ENCODE measurements at places on chromosomes 3 and 15. TPM values are rescaled to one million over a fixed set of nuclear protein-coding genes. Genes with fewer than 3 reads are reported as not detected.

RLBP1 gene
- not detected for total RNA-seq

DNA sequence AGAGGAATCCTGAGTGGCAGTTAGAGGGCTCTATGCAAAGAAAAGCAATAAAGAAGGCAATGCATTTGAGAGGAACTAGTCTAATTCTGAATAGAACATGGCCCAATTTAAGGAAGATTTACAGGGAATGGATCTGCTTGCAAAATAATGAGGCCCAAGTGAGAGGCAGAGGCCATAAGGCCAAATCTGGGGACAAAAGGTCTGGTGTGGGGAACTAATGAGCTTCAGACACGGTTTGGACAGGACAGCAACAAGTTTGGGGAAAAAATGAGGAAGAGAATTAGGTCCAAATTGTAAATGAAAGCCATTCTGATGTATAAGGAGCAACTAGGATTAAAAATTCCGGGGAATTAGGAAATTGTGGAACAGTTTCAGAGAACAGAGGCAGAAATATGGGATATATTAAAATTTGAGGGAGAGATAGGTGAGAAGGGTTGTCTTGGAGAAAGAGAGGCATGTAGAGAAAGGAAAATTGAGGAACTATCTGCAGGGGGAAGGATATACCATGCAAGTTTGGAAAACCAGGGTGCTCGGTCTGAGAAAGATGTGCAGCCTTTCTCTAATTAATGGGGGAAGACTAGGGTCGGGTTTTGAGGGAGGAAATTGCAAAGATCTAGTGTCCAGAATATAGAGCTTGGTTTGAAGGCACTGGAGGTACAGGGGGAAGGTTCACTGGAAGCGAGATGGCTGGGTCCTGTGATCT lies 73.8 kb downstream of the RBPMS2 start:
- H3K4me1 ChIP-seq: peaks cover 22% of the 10 kb centered on the region
- H3K36me3 ChIP-seq: peaks cover 12% of the 10 kb centered on the region
- no peaks in the 10 kb centered on the region for H3K27me3 ChIP-seq
- no peak for DNase-seq
- H3K4me3 ChIP-seq: peak overlapping the region; percentile 70
- peak overlapping the region; percentile 82 for H3K27ac ChIP-seq

SLC15A2 gene
- total RNA-seq: 2.0 TPM

DNA sequence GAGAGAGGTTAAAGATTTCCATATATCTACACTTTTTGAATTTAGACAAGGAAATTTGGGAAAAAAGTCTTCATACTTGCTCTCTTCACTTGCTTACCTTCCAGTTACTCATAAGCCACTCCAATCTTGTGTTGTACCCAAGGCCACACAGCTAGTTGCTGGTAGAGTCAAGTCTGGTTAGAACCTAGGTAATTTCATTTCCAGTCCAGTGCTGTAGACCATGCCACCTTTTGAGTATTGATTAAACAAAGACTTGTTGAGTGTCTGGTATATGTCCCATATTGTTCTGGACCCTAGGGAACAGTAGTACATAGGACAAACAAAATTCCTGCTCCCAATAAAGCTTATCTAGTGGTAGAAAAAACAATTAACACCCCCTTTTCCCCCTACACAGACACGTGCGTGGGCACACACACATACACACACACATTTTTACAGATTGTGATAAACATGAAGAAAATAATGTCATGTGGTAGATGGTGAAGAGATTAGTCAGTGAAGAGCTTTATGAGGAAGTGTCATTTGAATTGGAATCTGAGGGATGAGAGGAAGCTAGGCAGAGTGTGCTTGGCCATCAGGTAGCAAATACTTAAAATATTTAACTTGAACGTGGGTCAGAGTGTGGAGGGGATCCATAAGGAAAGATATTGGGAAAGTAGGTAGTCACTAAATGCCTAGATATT lies 2.1 kb downstream of the CMC1 start:
- H3K36me3 ChIP-seq: no peaks in the 10 kb centered on the region
- H3K27ac ChIP-seq: no peak overlapping the region
- H3K27me3 ChIP-seq: no peaks in the 10 kb centered on the region

GRCh38 chr3:123126653-123127052 lies 59.8 kb downstream of the PDIA5 start:
- H3K4me3 ChIP-seq: no peak overlapping the region
- no peaks in the 10 kb centered on the region for H3K4me1 ChIP-seq

GRCh38 chr3:63862804-63863149 lies 828 bp downstream of the THOC7 start:
- no peak for DNase-seq
- H3K27ac ChIP-seq: no peak overlapping the region
- H3K4me1 ChIP-seq: peaks cover 5% of the 10 kb centered on the region

DNA sequence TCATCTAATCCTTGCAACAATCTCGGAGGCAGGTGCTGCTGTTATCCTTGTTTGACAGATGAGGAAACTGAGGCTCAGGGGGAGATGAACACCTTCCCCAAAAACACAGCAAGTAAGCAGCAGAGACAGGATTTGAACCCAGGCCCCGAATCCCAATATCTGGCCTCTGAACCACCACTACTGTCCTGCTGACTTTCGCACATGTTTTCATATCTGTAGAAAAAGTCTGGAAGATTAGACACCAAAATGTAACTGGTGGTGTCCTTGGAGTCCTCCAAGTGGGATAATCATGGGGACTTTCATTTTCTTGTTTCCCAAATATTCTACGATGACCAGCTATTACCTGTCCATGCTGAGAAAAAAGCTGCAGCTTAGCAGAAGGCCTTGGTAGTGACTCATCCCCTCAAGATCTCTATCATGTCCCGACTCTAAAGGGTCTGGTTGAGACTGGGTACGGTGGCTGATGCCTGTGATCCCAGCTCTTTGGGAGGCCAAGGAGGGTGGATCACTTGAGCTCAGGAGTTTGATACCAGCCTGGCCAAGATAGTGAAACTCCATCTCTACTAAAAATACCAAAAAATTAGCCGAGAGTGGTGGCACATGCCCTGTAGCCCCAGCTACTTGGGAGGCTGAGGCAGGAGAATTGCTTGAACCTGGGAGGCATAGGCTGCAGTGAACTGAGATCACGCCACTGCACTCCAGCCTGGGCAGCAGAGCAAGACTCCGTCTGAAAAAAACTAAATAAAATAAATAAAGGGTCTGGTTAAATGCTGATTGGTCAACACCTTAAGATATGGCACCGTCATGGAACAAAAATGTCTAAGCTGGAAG lies 8.6 kb downstream of the IRAK2 start:
- H3K36me3 ChIP-seq: no peaks in the 10 kb centered on the region
- peaks cover 2% of the 10 kb centered on the region for H3K4me1 ChIP-seq
- no peaks in the 10 kb centered on the region for H3K27me3 ChIP-seq
- DNase-seq: no peak

DNA sequence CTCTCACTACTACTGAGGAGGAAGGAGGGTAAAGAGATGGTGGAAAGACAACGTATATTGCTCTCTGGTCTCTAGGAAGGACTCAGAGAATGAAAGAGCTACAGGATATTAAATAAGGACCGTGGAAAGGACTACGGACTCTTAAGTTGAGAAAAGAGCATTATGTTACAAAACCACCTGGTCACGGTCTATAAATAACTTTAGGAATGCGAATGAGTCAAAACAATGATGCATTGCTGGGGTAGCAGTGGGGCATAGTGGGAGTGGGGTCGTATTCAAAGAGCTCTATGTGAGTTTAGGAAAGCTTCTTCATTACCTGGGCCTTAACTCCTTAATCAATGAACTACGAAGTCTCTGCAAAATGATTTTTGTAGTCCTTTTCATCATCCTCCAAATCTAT lies 295.7 kb upstream of the SOX14 start:
- no peak for DNase-seq
- no peak overlapping the region for H3K27ac ChIP-seq
- H3K4me1 ChIP-seq: no peaks in the 10 kb centered on the region
- no peak overlapping the region for H3K4me3 ChIP-seq
- no peaks in the 10 kb centered on the region for H3K36me3 ChIP-seq

GRCh38 chr3:101036213-101036618 lies 43.0 kb upstream of the ABI3BP start:
- peak; percentile 21 for DNase-seq
- H3K36me3 ChIP-seq: no peaks in the 10 kb centered on the region
- H3K27me3 ChIP-seq: no peaks in the 10 kb centered on the region
- H3K27ac ChIP-seq: no peak overlapping the region
- no peak overlapping the region for H3K4me3 ChIP-seq

- H3K27ac ChIP-seq: no peak overlapping the region
- no peak for DNase-seq
- H3K4me3 ChIP-seq: no peak overlapping the region
- H3K27me3 ChIP-seq: no peaks in the 10 kb centered on the region
These were observed 85.7 kb upstream of the UBE2E1 start for GRCh38 chr3:23720059-23720458.

DNA sequence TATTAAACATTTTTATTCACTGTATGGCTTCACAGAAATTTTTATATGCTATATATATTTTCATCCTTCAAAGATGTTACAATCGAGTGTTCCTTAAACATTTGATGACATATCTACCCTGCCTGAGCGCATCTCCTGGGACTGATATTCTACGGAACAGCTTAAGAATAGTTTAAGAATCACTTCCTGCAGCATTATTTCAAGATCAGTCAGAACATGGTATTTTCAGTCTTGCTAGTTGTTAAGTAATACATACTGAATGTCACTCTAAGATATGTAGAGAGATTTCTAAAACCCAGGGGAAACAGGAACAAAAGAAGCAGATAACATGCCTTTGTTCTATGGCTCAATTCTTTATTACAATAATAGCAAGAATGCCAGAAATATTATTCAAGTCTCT lies 8.7 kb downstream of the COL8A1 start:
- no peak overlapping the region for H3K27ac ChIP-seq
- no peaks in the 10 kb centered on the region for H3K36me3 ChIP-seq
- no peak for DNase-seq

DNA sequence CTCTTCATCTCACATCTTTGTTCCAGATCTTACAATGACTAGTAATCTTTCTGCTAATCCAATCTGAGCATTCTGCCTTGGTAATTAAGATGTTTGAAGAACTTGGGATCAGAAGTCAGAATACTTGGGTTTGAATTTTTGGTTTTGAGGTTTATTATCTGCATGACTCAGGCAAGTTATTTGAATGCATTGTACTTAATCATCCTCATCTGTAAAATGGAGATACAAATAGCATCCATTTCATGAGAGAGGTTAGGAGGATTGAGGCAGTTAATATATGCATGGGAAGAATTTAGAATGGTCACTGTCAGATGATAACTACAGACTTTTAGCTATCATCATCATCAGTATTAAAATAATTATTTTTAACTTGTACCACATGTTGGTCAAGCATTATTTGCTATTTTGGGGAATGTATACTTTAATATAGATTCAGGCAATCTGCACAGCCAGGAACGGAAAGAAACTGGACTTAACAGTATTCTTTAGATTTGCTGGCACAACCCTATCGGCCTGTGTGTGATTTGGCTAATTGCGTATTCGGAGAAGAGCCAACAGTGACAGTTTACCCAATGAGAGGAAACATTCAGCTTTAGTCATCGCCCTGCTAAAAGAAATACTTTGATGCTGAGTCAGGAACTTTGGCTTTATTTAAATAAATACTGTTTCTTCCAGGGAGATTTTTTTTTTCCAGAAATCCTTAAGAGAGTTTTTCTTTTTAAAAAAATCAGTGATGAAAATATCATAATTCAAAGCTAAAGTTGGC lies 600.0 kb downstream of the ROBO1 start:
- H3K27me3 ChIP-seq: no peaks in the 10 kb centered on the region
- no peak overlapping the region for H3K27ac ChIP-seq
- no peak overlapping the region for H3K4me3 ChIP-seq
- H3K36me3 ChIP-seq: no peaks in the 10 kb centered on the region
- DNase-seq: no peak

All from H1 (cell line).